ENCODE measurements at places on chromosomes 16 and 17. TPM values are rescaled to one million over a fixed set of nuclear protein-coding genes. Genes with fewer than 3 reads are reported as not detected.

ATP2A1 gene
- 2.7 TPM for total RNA-seq

KRTAP4-5 gene
- not detected for total RNA-seq

WNT3 gene
- not detected for total RNA-seq

ABCC6 gene
- total RNA-seq: not detected

PTX4 gene
- total RNA-seq: not detected

MFSD11 gene
- 21.8 TPM for total RNA-seq

GDPD3 gene
- 13.2 TPM for total RNA-seq

RDM1 gene
- 7.9 TPM for total RNA-seq

FBXW10B gene
- 0.60 TPM for total RNA-seq

RNF157 gene
- 121 TPM for total RNA-seq

CACNA1H gene
- total RNA-seq: 3.2 TPM

- H3K4me1 ChIP-seq: peaks cover 43% of the 10 kb centered on the region
These were observed 6.2 kb downstream of the RPS6KB1 start for GRCh38 chr17:59899099-59899498.

DNA sequence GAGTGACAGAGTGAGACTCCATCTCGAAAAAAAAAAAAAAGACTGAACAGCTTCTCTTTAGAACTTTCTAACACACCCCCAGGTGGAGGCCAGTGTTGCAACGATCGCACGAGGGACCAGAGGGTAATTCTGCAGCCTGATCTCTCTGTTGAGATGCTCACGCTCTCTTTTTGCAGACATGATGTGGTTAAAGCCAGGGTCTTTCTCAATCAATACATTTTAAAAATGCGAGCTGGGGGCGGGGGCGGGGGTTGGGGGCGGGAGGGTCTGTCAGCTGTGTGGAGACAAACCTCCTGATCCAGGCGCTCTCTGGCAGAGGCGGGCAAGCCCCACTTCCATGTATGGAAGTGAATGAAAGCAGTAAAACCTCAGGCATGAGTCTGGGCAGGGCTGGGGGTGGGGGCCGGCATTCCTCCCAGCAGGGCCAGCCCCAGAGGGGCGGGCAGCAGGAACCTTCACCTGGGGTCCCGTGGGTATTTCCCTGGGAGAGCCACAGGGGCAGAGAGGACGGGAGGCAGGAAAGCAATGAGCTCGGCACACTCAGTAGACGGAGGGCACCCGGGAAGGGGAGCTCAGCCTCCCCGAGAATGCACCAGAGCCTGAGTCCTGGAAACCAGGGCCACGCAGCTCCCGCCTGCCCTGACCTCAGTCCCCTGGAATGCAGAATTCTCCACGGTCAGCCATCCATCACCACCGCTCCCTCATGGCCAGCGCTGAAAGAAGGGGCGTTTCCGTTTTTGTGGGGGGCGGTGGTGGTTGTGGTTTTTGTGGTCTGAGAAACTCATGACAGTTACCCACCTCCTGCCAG is 28.0 kb downstream of the NXN start:
- no peaks in the 10 kb centered on the region for H3K36me3 ChIP-seq
- H3K27me3 ChIP-seq: peaks cover 10% of the 10 kb centered on the region
- H3K27ac ChIP-seq: no peak overlapping the region
- DNase-seq: no peak
- H3K4me3 ChIP-seq: no peak overlapping the region

- no peak overlapping the region for H3K4me3 ChIP-seq
- H3K27ac ChIP-seq: no peak overlapping the region
- no peaks in the 10 kb centered on the region for H3K4me1 ChIP-seq
- DNase-seq: peak; percentile 42
These were observed 51.8 kb downstream of the CA10 start for GRCh38 chr17:52106638-52107261.

GRCh38 chr17:50240851-50241250 is 33.4 kb upstream of the TMEM92 start:
- peaks cover 39% of the 10 kb centered on the region for H3K27me3 ChIP-seq
- no peaks in the 10 kb centered on the region for H3K36me3 ChIP-seq
- H3K4me1 ChIP-seq: no peaks in the 10 kb centered on the region
- DNase-seq: no peak
- H3K4me3 ChIP-seq: no peak overlapping the region

GRCh38 chr17:6506679-6507231 is 49.6 kb downstream of the PITPNM3 start:
- H3K27ac ChIP-seq: no peak overlapping the region
- no peaks in the 10 kb centered on the region for H3K36me3 ChIP-seq
- DNase-seq: no peak
- H3K27me3 ChIP-seq: no peaks in the 10 kb centered on the region
- H3K4me3 ChIP-seq: no peak overlapping the region
- H3K4me1 ChIP-seq: no peaks in the 10 kb centered on the region

- no peak overlapping the region for H3K27ac ChIP-seq
- H3K4me3 ChIP-seq: no peak overlapping the region
- peaks cover 2% of the 10 kb centered on the region for H3K4me1 ChIP-seq
- H3K27me3 ChIP-seq: no peaks in the 10 kb centered on the region
- no peak for DNase-seq
These were observed 39.3 kb downstream of the MEAK7 start for GRCh38 chr16:84465154-84465553.

DNA sequence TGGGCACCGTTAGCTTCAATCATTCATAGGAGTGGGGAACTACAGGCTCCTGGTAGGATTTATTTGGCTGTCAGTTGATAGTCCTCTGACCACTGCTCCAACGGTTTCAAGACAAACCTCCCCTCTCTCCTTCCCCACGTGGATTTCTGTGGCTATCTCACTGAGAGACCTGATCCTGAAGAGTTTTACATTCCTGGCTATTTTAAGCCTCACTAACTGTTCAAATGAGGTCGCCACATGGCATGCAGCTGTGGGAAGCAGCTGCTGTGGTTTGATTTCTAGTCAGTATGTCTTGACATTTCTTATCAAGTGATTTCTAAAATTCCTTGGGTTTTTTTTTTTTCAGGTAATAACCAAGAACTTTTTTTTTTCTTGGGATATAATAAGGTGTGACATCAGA is 38.3 kb downstream of the CDK5R1 start:
- H3K27ac ChIP-seq: no peak overlapping the region
- H3K4me3 ChIP-seq: no peak overlapping the region
- peaks cover 7% of the 10 kb centered on the region for H3K27me3 ChIP-seq
- H3K4me1 ChIP-seq: peaks cover 59% of the 10 kb centered on the region
- DNase-seq: no peak

GRCh38 chr17:15890279-15890892 is 54.5 kb upstream of the ADORA2B start:
- H3K27me3 ChIP-seq: no peaks in the 10 kb centered on the region
- H3K4me3 ChIP-seq: no peak overlapping the region
- H3K27ac ChIP-seq: no peak overlapping the region
- DNase-seq: no peak

DNA sequence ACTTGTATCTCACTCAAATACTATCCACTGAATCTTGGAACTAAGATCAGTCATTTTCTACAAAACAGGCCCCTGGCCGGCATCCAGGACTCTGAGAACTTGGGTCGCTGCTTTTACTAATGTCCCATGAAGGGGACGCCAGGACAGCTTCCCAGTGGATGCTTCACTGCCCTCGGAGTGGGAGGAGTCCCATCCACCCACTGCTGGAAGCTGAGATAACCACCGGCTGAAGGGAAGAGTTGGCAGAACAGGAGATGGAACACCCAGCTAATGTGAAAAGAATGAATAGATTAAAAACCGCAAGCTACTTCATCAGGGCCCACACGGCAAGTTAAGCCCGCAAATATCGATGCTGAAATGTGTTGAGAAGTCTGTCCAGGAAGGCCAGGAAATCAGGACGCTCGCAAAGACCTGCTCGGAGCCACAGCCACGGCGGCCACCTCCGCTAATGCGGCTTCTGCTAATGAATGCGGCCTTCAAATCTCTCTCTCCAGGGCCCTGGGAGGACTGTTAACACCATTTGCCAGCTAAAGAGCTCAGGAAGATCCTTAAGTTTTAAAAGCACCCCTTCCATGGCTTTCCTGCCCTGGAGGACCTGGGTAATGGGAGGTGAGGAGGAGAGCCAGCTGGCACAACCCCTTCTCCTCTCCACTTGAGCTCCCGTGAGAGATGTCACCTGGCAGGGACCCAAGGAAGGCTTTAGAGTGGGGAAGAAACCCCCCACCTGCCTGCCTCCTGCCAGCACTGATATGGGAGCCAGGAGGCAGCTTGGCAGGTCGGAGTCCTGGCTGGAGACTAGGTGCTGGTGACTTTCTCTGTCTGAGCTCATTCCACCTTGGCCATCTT is 226.6 kb upstream of the RPL38 start:
- no peak for DNase-seq
- H3K27me3 ChIP-seq: peaks cover 4% of the 10 kb centered on the region
- no peaks in the 10 kb centered on the region for H3K4me1 ChIP-seq
- H3K27ac ChIP-seq: no peak overlapping the region

GRCh38 chr17:10357768-10358167 is 15.0 kb downstream of the MYH13 start:
- H3K27me3 ChIP-seq: no peaks in the 10 kb centered on the region
- no peak overlapping the region for H3K27ac ChIP-seq
- H3K36me3 ChIP-seq: no peaks in the 10 kb centered on the region

DNA sequence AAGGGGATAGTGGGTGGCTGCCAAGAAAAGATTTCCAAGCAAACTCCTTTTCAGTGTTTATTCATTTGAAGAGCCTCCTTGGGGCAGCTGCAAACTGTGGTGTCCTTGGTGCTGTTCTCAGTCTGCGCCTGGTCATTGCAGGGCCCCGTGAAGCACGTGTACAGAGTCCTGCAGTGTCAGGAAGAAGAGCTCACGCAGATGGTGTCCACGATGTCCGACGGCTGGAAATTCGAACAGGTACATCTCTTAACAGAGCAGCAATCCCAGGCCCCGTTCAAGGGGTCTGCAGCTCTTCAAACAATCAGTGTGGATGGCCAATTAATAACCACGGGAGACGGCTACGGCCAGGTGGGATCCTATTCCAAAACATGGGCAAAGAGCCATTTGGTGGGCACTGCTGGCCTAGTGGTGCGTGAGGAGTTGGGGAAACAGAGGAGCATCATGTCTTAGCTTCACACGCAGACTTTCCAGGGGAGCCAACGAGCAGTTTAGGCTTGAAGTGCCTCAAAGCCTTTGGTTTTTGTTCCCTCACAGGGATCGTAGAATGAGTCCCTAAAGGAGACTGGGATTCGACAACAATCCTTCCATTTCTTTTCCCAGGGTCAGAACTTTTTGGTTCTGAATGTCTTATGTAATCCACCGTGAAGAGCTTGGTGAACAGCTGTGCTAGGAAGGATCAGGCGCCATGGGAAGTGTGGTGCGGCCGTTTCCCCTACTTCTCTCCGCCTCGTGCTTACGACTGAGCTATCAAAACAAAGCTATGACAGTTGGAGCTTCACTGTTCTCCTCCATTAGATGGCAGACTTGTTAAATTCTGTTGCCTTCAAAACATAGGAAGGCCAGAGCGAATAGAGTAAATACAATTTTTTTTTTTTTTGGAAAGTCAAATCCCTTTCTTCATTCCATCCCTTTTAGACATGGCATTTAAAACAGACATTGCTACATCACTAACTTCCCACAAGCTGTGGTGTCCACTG is 12.6 kb downstream of the KCTD2 start:
- H3K27me3 ChIP-seq: no peaks in the 10 kb centered on the region
- peaks cover 21% of the 10 kb centered on the region for H3K4me1 ChIP-seq
- H3K27ac ChIP-seq: peak overlapping the region; percentile 69
- DNase-seq: peak; percentile 24

DNA sequence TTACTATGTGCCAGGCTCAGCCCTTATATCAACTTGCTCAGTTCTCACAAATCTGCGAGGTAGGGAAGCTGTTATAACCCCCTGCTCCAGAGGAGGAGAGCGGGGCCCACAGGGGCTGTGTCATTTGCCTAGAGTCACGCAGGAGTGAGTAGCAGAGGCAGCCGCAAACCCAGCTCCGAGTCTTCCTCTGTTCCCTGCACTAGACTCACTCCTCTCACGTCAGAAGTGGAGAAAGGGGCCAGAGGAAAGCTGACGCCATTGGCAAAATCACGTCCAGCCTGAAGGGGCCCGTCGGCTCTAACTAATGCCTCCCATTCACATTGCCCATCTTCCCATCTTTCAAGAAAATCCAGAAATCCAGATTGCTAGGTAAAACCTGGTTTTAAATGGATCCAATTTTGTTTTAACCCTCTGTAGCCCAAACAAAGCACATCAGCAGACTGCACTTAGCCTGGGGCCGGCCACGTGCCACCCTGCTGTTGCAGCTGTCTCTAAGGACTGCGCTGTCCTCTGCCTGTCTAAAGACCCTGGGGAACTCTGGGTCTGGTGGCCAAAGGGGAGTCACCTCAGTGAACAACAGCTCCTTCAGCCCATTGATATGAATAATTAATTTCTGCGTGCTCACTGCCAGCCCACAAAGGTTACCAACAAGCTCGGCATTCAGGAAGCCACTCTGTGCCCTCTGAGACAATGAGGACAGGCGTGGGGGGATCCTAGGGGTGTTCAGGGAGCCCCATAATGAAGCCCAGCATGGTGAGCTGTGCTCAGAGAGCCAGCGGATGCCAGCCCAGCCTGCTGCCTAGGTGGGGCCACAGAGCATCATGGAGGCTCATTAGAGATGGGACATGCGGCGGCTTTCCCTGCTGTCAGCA is 36.7 kb upstream of the ABR start:
- H3K4me3 ChIP-seq: no peak overlapping the region
- H3K36me3 ChIP-seq: no peaks in the 10 kb centered on the region
- H3K4me1 ChIP-seq: no peaks in the 10 kb centered on the region

- H3K4me1 ChIP-seq: no peaks in the 10 kb centered on the region
- H3K4me3 ChIP-seq: no peak overlapping the region
- DNase-seq: no peak
- peaks cover 6% of the 10 kb centered on the region for H3K27me3 ChIP-seq
- no peak overlapping the region for H3K27ac ChIP-seq
These were observed 39.8 kb upstream of the METTL16 start for GRCh38 chr17:2551493-2551892.

- H3K27ac ChIP-seq: no peak overlapping the region
- DNase-seq: no peak
- H3K27me3 ChIP-seq: no peaks in the 10 kb centered on the region
- no peaks in the 10 kb centered on the region for H3K36me3 ChIP-seq
- no peak overlapping the region for H3K4me3 ChIP-seq
These were observed 26.9 kb upstream of the FAM20A start for GRCh38 chr17:68627956-68628575.

DNA sequence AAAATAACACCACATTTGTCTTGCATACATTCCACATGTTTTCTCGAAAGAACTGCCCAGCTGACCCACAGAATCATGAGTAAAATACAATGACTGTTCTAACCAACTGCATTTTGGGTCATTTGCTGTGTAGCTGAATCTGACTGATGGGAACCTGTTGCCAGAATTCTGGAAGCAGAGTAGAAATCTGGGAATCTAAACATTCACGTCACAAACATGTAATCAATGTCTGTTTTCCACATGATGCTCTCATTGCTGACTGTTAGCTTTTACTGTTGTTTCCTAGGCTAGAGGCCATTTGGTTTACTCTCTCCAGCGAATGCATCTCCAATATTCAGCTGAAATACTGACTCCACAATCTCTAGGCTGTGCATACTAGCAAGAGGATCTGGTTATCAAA is 710.1 kb downstream of the KCNJ2 start:
- H3K27me3 ChIP-seq: no peaks in the 10 kb centered on the region
- DNase-seq: no peak
- no peaks in the 10 kb centered on the region for H3K4me1 ChIP-seq
- no peak overlapping the region for H3K27ac ChIP-seq
- no peaks in the 10 kb centered on the region for H3K36me3 ChIP-seq
- no peak overlapping the region for H3K4me3 ChIP-seq

Measured in activated CD4-positive, alpha-beta T cell treated with anti-CD3 and anti-CD28 coated beads, Interleukin-2, amount 10 ng/mL, durations not matched to agents 7 days and 5 days (primary cell).